ENCODE measurements at places on chromosomes 11 and 22.

- DNase-seq = no peak
Measured at GRCh38 chr22:48175721-48176120, 1413.3 kb downstream of the TBC1D22A start.

DNA sequence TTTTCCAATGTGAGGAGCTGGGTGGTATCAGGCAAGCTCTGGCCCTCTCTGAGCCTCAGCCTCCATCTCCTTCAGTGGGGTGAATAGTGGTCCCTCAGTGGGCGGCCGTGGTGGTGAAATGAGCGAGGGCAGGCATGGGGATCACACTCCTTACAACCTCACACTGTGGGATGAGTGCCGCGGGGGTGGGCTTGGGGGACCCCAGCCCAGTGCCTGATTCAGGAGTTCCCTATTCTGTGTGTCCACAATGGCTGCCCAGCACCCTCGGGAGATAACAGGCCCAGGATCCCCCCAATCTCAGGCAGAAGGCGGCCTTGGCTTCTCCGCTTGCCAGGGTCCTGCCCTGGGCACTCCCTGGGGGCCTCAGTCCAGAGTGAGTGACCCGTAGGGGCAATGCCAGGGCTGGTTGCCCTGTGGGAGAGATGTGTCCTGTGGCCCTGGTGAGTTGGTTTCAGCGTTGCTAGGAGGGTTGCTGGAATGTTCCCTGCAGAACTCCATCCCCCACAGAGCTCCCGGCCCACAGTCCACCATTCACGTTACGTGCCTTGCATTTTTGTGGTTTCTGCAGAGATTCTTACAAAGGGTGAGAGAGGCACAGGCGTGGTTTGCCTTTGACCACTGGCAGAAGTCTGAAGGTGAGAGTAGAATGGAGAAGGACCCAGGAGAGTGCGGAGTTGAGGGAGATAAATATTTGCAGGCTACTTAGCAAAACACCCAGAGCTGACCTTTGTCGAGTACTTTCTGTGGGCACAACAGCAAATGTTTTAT lies 2.9 kb downstream of the ALDH3B1 start:
- no peak for DNase-seq

DNA sequence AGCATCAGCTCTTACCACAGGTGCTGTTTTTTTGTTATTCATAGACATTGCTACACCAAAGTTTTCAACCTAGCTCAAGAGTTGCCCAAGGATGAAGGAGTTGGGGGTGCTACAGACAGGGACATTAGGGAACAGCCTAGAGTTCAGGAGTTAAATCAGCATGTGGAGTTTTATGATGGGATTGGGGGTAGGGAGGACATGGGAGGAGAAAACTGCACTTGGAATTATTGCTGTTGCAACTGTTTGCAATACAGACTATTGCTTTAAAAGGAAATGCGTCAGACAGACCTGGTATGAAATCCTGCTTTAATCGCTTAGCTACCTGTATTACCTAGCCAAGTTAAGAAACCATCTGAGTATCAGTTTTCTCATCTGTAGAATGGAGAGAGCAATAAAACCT lies 6.3 kb downstream of the TMA7B start:
- no peak for DNase-seq

DNA sequence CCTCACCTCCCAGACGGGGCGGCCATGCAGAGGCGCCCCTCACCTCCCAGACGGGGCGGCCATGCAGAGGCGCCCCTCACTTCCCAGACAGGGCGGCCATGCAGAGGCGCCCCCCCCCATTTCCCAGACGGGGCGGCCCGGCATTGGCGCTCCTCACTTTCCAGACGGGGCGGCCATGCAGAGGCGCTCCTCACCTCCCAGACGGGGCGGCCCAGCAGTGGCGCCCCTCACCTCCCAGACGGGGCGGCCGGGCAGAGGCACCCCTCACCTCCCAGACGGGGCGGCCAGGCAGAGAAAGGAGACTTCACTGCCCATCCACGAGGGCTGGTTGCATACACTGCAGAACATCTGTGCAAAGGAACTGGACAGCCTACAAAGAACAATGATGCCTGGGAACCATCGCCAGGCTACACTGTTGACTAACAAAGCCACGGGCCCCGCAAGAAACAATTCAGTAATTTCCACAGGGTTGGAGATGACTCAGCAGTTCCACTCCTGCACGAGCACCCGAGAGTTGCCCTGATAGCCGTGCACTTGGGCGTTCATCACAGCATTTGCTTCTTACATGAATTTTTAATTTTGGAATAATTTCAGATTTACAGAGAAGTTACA lies 58.7 kb downstream of the CTTN start:
- no peak for DNase-seq

DNA sequence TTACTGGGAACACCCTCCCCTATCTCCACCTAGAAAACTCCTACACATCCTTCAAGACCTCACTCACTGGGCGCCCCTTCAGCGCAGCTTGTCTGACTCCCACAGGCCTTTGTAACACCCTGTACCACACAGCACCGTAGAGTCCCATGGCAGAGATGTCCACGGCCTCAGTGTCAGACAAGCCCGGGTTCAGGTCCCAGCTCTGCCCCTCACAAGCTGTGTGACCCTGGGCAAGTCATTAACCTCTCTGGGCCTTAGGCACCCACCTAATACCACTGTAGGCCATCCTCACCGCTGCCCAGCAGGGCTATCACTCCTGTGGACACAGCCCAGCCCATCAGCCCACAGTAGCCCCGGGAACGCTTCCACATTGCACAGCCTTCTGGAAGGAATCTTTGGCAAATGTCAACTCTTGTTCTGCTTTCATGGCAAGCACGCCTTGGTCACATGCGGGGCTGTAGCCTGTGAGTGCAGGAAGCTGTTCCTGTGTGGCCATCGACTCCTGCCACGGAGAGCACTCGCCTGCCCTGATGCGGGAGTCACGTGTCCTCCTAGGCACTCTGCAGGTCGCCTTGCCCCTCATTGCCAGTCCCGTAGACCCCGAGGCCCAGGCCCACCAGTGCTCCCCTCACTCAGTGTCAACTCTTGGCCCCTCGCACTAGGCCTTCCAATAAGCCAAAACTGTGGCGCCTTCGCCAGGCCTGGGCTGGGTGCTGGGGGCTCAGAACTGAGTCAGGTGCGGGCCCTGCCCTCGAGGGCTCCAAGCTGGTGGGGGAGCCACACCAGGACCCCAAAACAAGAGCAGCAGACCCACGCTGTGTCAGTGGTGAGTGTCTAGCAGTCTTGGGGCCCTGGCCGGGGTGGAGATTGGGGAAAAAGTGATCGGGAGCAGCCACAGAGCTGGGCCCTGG lies 32.9 kb upstream of the RFPL3 start:
- no peak for DNase-seq

DNA sequence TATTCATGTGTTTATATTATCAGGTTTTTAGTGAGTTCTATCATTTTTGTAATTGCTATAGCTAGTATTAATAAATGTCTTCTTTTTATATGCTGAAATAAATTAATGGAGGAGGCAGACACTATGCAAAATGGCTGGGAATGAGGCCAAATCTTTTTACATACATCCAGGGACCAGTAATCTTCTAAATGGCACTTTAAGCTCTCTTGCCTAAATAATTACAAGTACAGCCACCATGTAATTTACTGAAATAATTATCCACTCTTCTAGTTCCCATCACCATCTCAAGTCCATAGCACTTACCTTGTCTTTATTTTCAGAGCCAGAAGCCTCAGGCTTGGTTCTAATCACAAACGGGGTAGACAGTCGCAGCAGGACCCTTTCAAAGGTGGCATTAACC lies 79.1 kb downstream of the GUCY1A2 start:
- DNase-seq = no peak

GRCh38 chr11:116416852-116417251 lies 355.9 kb downstream of the BUD13 start:
- no peak for DNase-seq

Measured in effector memory CD4-positive, alpha-beta T cell (primary cell).